ENCODE measurements at places on chromosomes 5 and 9.

DNA sequence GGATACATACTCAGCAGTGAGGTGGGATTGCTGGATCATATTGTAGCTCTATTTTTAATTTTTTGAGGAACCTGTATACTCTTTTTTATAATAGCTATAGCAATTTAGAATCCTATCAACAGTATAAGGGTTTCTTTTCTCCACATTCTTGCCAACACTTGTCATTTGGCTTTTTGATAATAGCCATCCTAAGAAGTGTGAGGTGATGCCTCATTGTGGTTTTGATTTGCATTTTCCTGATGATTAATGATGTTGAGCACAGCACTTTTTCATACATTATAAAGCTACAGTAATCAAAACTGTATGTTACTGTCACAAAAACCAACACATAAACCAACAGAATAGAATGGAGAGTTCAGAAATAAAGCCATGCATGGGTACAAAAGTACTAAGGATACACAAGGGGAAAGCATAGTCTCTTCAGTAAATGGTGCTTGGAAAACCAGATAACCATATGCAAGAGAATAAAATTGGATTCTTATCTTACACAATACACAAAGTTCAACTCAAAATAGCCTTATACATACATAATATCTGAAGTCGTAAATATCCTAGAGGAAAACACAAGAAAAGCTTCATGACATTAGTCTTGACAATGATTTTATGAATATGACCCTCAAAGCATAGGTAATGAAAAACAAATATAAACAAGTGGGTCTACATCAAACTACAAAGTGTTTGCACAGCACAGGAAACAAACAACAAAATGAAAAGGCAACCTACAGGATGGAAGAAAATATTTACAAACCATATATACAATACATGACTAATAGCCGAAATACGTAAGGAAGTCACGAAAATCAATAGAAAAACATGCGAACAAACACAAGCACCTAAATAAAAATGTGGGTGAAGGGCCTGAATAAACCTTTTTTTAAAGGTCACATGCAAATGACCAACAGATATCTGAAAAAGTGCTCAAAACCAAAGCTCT is 287.8 kb upstream of the DAB2 start:
- no peak for DNase-seq

GRCh38 chr5:94431696-94432095 is 186.7 kb downstream of the KIAA0825 start:
- no peak for DNase-seq

GRCh38 chr5:5929291-5930020 is 448.9 kb downstream of the MED10 start:
- no peak for DNase-seq

- DNase-seq = no peak
Observed at GRCh38 chr9:132201780-132202703, 40.2 kb downstream of the NTNG2 start.

DNA sequence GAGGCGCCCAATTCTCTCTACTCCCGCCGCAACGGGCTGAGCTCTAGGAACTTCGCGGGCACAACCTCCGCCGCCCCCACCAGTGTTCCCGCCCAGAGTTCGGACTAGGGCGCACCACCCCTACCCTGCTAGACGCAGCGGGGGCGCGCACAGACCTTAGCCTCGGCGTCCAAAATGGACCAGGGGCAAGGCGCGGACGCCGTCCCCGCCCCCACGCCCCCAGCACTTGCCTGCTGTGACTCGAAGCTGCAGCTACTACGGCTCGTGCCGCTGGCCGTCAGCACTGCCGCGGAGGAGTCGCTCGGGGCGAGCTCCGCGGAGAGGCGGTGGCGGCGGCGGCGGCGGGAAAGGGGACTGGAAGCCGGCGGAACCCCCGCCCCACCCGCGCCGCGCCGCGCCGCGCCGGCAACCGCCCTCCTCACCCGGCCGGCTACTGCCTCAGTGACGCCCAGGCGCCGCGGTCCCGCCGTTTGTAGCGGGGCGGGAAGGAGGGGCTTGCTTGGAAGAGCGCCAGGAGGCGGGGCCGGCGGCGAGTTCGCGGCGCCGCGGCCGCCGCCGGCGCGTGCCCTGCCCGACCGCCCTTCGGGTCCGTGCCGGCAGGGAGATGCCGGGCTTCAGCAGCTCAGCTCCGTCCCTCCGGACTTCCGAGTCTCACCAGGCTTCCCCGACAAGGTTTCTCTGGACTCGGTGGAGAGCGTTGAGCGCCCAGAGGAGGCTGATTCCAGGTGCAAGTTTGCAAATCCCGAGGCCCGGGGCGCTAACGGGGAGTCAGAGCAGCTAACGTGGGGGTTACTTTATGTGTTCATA is 4.5 kb downstream of the ELAVL2 start:
- no peak for DNase-seq

GRCh38 chr5:76363352-76364225 is 39.5 kb upstream of the IQGAP2 start:
- DNase-seq = no peak
